ENCODE measurements at places on chromosomes 2 and 18. TPM values are rescaled to one million over a fixed set of nuclear protein-coding genes. Genes with fewer than 3 reads are reported as not detected.

DNA sequence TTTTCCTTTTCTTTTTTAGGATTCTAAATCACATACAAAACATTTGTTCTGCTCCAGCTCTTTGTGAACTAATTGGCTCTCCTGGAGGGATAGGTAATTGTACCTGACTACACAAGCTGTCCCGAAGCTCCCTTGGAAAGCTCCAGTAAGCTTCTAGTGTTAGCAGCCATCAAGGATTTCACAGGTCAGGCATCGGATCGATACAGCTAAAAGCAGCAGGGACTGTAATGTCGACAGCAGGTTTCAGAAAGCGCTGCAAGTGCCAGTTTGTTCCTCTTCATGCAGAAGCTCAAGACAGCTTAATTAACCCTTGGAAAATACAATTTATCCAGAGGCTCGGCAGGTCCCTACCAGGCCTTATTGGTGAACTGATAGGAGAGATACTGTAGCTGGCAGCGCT, 87.2 kb upstream of the VRK2 start:
- DNase-seq: no peak

DNA sequence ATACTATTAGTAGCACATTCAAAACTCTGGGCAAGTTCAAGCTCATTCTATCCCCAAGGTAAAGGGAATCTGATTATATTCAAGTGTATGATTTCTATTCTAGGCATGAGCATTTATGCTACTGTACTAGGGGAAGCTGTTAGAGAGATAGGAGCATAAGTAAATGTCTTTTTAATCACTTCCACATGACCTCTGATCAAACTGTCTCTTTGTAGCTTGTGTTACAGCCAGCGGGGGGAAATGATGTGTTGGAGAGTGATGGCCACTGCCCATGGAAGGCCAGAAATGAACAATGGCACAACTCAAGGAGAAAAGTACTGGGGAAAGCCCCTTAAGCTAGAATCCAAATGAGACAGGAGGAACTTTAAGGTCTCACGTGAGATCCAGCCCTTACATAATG, 894.9 kb upstream of the CDH2 start:
- DNase-seq: peak; percentile 16

DNA sequence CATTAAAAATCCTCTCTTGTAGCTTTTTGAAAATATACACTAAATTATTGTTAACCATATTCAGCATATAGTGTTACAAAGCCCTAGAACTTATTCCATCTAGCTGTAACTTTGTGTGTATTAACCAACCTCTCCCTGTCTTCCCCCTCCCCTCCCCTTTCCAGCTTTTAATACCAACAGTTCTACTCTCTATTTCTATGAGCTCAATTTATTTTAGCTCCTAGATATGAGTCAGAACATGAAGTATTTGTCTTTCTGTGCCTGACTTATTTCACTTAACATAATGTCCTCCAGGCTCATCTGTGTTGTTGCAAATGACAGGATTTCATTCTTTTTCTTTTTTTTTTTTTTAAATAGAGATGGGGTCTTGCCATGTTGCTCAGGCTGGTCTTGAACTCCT, 45.1 kb downstream of the GPD2 start:
- no peak for DNase-seq

- DNase-seq: no peak
Measured at GRCh38 chr18:38427736-38428135, 862.1 kb upstream of the CELF4 start.

DNA sequence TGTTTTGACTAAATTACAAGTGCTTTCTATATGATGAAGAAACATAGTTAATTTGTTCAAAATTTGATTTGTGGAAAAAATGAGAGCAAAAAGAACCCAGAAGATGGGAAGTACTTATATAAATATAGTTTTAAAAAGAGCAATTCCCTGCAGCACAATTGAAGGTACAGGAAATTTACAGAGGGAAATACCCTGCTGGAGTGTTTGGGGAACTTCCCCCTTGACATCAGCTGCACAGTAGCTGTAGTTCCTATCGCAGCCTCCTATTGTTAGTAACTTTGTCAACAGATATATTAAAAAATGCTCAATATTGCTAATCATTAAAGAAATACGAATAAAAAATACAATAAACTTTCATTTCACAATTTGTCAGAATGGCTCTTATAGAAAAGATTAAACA, 1118.8 kb upstream of the ZEB2 start:
- no peak for DNase-seq

LRP2 gene
- not detected for total RNA-seq

DNA sequence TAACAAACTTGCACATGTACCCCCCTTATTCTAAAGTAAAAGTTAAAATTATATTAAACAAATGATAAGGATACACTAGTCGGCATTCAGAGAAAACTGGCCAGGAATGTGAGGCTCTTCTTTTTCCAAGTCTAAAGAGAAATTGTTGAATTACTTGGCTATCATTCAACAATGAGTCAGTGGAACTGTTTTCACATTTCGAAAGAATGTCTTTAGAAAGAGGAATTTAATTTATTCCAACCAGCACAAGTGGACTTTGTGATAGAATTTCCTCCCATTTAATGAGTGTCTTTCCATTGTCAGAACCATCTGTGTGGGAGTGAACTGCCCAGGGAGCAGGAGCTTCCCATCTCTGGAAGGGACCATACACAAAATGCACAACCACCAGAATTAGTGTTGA, 792.2 kb downstream of the EPHA4 start:
- peak; percentile 6 for DNase-seq

DNA sequence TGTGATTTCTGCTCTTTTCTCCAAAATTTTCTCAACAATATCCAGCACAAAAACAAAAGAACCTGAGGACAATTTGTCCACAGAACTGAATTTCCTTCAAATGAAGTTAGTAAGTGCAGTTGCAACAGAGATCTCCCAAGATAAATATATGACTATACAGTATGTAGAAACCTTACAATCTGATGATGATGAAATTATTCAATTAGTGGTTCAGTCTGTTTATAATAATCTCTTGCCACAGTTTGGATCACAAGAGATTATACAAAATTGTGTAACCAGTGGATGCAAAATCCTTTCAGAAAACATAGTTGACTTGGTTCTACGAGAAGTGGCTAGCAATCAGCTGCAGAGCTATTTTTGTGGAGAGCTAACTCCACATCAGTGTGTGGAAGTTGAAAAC, 68.7 kb downstream of the FSIP2 start:
- no peak for DNase-seq

DNA sequence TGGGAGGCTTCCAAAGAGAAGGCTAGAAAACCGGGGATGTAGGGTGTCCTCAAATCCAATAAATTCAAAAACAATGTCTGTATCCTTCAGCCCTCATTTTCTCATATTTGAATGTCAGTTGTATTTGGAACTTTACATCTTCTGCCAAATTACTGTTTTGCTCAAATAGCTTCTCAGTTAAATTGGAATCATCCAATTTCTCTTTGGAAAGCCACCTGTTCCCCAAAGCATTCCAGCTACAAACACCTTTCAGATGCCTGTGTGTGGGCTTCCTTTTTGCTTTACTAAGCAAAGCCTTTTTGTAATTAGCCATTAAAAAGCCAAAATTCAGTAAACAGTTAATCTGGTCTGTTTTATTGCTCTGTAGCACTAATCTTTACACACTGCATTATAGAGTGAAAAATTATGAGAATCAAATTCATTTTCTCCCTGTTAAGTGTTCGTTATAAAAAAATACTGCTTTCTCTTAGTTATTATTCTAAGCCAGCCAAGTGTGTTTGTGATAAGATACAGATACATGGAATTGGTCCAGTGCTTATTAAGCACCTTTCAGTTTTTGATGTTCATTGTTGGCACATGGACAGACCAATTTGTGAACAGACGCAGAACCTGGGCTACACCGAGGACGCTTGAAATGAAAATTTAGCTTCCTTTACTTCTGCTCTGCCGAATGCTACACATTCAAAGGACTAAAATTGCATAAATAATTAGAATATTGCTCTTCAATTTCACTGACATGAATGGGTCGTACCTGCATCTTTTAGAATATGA, 151.6 kb downstream of the RTN4 start:
- no peak for DNase-seq

- DNase-seq: no peak
Measured at GRCh38 chr18:7697306-7697705, 130.2 kb downstream of the PTPRM start.

DNA sequence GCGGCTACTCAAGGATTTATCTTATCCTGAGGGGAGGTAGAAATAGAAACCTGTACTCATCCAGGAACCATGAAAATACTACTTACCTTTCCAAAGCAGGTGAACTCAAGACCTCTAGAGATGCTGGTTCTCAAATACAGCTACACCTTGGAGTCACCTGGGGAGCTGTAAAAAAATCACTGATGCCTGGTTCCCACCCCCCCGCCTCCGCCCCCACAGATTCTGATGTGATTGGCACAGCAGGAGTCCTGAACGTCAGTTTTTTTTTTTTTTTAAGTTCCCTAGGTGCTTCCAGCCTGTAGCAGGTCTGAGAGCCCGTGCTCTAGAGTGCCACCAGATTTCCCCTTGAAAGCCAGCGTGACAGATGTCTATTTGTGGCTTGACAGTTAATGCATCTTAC, 113.6 kb downstream of the MRO start:
- no peak for DNase-seq

GRCh38 chr2:179307616-179308371, 43.2 kb upstream of the SESTD1 start:
- DNase-seq: no peak

GRCh38 chr2:898319-898718, 52.3 kb upstream of the SNTG2 start:
- no peak for DNase-seq

CDH19 gene
- total RNA-seq: 2.3 TPM

ANKRD23 gene
- 1.8 TPM for total RNA-seq

DNA sequence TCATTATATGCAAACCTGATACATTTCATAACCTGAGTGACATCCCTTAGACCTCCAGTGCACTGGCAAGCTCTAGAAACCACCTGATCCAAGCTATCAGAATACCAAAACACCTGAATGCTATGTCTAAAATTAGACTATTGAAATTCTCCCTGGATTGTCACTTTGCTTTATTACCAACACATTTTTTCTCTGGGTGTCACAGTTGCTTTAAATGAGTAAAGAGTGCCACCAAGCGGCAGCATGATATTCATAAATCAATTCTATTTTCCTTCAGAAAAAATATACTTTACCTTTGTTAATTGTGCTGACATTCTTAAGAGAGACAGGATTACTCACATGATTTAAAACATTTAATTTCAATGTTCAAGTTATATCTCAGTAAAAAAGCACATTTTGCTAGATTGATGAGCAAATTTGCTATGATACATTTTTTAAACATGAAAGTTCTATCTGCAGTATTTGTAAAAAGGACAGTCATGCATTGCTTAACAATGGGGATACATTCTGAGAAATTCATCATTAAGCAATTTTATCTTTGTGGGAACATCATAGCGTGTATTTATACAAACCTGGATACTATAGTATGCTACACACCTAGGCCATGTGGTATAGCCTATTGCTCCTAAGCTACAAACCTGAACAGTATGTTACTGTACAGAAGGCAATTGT, 338.4 kb upstream of the SLC39A10 start:
- DNase-seq: peak; percentile 50

CIB4 gene
- not detected for total RNA-seq

DNA sequence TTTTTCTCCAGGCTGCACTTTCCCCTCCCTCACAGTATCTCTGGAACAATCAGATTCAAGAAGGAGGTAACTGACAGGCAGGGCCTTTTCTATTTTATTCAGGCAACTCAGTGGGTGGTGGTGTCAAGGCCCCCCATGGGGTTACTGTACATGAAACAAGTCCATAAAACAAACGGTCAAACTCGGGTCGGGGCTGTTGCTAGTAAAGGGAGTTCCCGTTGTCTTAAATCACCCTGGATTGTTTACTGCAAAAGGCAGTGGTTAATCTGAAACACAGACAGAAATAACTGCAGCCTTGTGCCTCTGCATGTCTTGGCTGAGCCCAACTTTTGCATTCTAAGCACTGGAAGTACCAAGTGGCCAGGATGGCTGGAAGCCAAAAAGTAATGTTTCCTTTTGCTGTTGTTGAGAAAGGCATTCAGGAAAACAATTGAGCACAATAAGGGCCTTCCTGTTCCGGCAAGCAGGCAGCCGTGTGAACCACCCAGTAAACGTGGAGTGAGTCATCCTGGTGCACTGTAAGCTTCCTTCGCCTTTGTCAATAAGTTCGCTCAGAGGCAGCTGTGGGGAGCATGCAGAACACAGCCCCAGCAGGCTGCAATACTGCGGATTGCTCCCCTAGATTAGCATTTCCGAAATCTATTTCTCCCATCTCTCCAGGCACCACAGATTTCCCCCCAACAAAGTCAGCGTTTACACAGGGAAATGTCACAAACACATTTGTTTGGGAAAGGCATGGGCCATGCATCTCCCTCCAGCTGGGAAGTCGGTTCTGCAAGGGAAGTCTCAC, 149.6 kb downstream of the IRS1 start:
- DNase-seq: peak; percentile 99

DNA sequence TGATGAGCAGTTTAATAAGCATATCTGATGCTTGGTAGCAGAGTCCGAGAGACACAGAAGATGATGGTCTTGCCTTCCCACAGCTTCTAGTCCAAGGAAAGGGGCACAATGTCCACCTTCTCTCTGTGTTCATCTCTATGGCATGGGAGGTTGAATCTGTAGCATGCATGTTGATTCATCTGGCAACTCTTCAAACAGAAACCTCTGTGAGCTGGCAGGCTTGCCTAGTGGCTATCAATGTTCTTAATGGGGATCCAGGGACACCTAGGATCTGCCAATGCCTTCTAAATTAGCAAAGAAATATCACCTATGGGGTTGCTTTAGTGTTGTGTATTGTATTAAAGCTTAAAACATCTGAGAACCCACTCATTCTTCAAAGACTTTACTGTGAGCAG, 170.8 kb downstream of the INO80D start:
- DNase-seq: no peak

GRCh38 chr2:84801811-84802210, 79.1 kb downstream of the TRABD2A start:
- no peak for DNase-seq

DNA sequence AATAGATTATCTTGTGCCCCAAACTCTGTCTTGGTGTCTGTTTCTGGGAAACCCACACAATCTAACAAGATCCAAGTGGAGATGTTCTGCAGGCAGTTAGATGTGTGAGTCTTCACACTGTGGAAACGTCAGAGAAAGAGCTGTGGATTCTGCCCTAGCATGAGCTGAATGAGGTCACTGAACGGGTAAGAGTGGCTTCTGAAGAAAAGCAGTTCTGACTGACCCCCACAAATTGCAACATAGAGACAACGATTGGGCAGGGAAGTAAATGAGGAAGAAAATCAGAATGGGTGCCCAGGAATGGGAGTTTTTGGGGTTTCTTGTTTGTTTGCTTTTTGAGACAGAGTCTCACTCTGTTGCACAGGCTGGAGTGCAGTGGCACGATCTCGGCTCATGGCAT, 12.9 kb upstream of the RPL37A start:
- no peak for DNase-seq
